NCI-H1105 (cell line): ENCODE measurements at places on chromosomes 13 and 19.

DNA sequence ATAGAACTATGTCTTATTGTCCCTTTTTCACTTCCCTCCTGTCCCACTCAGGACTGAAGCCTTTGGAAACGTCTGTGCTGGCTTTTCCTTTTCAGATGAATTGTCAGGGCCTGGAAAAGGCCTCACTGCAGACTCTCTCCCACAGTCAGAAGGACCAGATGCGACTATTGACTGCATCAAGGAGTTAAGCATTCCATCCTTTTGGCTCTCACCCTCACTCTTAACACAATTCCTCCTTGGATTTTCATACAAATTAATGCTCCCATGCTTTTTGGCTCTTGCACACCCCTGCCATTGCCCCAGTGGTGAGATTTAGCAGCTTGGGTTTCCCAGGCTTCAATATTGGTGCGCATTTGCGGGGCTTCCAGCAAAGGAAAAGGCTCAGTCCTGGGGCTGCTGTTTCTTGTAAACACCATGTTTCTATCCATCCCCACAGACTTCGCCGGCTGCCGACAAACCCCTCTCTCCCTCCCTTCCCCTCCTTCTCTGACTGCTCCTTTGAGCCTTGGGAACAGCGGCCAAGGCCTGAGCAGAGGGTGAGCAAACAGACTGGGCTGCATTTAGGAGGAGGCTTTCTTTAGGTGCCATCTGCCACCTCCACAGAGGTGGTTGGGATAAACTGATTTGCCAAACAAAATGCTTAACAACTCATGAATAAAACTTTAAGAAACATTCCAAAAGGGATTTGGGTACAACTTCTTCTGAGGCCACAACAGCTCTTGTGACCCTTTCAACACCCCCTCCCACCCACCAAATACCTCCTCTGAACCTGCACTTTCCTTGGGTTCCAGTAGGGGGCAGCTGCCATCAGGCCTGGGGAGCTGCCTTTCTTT lies 48.6 kb upstream of the PCDH8 start:
- DNase-seq = no peak

DNA sequence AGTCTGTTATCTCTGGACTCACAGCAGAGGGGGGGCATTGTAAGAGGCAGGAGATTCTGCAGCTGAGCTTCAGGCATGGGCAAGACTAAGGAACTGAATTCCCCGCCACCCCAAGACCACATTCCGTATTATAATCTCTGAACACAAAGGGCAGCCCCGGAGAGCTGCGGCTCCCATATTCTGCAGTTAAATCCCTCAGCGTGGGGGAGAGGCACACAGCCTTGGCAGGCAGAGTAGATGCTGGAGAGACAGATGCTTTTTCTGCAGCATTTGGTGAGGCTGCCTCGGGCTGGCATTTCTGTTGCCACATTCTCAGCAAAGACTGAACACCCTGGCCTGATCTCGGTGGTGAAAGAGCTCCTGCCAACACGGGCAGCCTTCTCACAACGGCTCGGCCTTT lies 12.9 kb downstream of the CHAF1A start:
- no peak for DNase-seq

DNA sequence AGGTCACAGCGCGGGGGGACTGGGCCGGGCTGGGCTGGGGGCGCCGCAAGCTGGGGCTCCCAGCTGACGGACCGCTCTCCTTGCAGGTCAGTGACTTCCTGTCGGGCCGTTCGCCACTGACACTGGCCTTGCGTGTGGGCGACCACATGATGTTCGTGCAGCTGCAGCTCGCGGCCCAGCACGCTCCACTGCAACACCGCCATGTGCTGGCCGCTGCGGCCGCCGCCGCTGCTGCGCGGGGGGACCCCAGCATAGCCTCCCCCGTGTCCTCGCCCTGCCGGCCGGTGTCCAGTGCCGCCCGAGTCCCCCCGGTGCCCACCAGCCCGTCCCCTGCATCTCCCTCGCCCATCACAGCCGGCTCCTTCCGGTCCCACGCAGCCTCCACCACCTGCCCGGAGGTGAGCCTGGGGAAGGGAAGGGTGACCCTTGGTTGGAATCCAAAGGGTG lies 5.7 kb downstream of the MIDN start:
- no peak for DNase-seq

- DNase-seq = peak; percentile 14
These were observed 883 bp downstream of the ZNF441 start for GRCh38 chr19:11767633-11768133.

DNA sequence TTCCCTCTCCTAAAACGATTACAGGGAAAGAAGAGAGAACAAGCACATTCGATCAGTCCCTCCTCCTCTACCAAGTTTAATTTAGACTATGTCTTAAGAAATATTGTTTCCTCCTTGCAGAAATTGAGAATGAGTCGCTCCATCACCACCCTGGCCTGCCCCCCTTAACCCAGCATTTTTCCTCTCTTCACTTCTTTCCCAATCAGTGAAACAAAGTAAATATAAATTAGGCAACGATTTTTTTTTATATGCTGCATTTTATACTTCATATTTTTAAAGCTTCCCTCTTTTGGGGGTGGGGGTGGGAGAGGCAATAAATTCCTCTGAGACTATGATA lies 300.0 kb downstream of the SPRY2 start:
- no peak for DNase-seq

DNA sequence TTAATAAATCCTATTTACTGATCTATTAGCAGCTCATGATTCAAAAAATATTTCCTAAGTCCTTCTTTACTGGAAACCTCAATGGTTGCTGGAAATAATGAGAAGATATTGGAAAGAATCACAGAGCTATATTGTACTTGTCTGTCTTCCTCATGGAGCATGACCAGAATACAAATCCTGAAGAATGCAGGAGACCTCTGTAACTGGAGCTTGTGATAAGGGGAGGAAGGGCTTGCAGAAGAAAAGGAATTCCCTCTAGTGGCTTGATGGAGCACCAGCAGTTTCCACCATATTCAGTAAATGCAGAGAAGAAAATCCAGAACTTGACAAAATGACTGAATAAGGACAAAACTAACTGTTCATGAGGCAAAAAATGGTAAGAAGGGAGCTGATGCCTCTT lies 1333.1 kb downstream of the EFNB2 start:
- DNase-seq = no peak

DNA sequence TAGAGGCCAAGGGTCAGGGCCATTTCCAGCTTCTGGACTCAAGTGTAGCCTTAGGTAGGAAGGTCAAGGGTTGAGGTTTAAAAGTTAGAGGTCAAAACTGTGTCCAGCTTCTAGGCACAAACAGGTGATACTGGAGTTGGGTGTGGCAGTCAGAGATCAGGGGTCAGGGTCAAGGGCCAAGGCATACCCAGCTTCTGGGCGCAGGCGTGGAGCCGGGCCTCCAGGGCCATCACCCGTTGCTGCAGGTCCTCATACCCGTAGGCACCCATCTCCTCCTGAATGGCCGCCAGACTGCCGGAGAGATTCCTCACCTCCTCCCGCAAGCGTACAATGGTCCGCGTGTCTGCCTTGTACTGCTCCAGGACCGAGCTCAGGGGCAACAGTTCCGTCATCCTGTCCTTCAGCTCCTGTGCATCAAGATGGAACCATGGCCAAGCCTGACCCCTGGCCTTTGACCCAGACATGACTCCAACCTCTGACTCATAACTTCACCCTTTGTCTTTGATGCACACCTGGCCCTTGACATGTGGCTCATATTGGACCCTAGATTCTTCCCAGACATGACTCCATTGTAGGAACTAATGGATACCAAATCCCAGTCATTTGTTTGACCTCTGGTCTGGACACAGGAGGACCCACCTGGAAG lies 22.1 kb downstream of the PIN1 start:
- no peak for DNase-seq

DNA sequence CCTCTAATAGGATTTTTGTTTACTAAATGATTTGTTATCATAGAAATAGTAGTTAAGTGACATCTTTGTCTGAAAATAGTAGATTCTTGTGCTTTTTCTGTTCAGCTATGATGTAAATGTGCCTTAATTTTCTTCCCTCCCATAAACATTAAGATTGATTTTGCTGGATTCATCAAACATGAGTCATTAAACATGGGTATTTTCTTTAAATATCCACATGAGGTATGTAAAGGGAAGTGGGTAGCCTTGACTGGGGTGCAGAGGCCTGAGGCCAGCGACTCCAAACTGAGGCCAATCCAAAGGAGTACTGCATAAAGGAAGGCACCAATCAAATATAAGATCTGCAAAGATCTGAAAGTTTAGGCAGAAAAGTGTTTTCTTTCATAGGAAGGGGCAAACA lies 3.7 kb downstream of the ZNF136 start:
- DNase-seq = no peak

GRCh38 chr13:32051156-32051555 lies 19.6 kb downstream of the FRY start:
- no peak for DNase-seq

DNA sequence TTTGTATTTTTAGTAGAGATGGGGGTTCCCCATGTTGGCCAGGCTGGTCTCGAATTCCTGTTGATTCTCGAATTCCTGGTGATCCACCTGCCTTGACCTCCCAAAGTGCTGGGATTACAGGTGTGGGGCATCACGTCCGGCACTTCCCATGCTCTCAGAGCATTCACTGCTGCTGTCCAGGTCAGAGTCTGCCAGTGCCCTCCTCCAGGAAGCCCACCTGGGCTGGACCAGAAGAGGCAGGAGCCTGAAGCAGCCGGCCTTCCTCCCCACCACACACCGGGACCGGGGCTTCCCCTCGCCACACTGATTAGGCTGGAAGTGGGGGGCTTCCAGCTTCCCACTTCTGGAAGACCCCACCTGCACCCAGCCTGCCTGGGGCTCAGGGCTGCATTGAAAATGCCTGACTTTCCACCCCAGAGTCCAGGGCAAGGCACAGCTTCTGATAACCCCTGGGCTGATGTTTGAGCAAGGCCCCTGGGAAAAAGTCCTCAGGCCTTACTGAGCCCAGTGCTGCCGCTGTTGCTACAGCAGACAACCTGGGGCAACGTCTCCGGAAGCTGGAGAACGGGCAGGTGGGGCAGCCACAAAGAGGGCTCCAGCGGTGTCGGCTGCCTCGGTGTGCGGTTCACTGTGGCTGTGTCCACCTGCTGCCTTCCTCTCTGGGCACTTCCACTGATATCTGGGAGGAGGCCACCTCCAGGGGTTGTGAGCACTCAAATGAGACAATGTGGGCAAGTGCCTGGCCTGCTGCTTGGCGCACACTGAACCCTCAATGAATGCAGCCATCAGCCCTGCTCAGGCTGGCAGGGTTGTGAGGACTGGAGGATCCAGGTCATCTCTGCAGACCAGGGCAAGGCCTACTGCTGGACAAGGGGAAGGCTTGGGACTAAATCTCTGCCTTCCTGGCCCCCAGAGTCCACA lies 22.6 kb downstream of the CEBPA start:
- DNase-seq = no peak

GRCh38 chr13:38366954-38367645 lies 17.4 kb downstream of the UFM1 start:
- no peak for DNase-seq

DNA sequence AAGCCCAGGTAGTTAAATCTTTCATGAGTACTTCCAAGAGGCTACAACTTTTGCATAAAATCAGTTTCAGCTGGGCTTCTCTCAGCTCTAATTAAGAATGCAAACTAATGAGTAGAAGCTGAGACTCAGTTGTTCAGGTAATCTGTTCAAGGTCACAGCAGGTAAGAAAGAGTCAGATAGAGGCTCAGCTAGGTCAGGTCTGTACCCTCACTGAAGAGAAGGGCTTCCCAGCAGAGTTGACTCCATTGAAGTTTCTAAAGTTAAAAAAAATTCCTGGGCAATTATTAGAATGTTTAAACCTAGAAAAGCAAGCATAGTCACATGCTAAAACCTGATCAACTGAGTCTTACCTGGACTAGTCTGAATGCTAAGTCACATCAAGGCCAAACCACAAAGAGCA lies 42.1 kb downstream of the ESD start:
- DNase-seq = no peak

DNA sequence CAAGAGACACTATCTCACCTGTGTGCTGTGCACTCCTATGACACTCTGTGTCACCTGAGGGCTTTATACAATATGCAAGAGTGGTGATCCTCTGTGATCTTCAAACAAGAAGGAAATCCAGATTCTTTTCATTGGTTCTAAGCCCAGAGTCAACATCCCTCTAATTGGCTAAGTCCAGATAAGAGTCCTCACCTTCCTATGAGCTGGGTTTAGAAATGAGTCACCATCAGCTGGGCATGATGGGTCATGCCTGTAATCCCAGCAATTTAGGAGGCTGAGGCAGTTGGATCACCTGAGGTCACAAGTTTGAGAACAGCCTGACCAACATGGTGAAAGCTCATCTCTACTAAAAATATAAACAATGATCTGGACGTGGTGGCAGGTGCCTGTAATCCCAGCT lies 144.4 kb downstream of the ZNF675 start:
- no peak for DNase-seq
